ENCODE measurements at places on chromosomes 16 and 17.
A peak's percentile ranks its signal among the peaks of the same experiment; 100 is the strongest.

GRCh38 chr16:81774348-81774747, 4.7 kb upstream of the PLCG2 start:
- DNase-seq, result no peak

DNA sequence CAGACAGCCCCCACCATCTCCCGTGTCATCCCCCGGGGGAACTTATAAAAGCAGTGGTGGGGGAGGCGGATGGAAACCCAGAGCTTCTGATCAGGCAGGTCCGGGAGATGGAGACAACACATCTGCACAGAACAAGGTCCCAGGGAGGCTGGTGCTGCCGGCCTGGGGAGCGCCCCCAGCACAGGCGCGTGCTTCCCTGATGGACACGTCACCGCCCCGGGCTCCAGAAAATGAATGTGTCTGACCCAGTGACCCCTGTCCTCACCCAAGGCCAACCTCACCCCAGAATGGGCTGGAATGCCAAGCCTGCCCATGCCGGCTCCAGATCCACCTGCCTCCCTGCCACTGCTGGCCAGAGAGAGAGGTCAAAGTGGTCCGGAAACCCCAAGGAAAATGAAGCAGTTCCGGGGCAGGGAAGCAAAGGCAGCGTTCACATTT, 12.5 kb downstream of the SLC7A5 start:
- DNase-seq, result peak; percentile 50

GRCh38 chr17:68612209-68612922, 11.2 kb upstream of the FAM20A start:
- no peak for DNase-seq

GRCh38 chr17:56972111-56972730, 5.7 kb upstream of the SCPEP1 start:
- no peak for DNase-seq

GRCh38 chr16:29729116-29729521, 16.7 kb downstream of the C16orf54 start:
- DNase-seq, result peak; percentile 42

- DNase-seq, result no peak
Measured at GRCh38 chr17:39955726-39956225, 7.0 kb upstream of the GSDMA start.

Data from Peyer's patch (tissue), 4 donors.